Left kidney (tissue), 8 donors: ENCODE measurements at places on chromosomes 2 and 18. TPM values are rescaled to one million over a fixed set of nuclear protein-coding genes. Genes with fewer than 3 reads are reported as not detected.

INHBB gene
- polyA plus RNA-seq = not detected

PLA2R1 gene
- polyA plus RNA-seq = 117 TPM

TUBB8B gene
- 0.96 TPM for polyA plus RNA-seq

FAM124B gene
- 2.6 TPM for polyA plus RNA-seq

- DNase-seq = no peak
Measured at GRCh38 chr2:176039375-176039774, 37.3 kb upstream of the LNPK start.

DNA sequence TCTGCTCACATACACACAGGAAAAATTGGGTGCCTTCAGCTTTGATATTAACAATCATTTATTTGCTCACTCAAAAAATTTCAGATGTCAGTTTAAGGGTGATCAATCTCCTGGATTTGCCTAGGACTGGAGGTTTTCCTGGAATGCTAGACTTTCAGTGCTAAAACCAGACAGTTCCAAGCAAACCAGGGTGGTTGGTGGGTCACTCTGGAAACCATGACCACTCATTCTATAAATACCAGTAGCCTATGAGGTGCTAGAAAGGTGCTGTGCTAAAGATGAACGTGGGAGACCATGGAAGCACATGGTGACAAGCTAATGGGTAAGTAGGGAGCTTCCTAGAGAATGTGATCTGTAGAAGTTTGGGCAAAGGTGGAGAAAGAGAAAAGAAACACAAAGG, 25.4 kb upstream of the STPG4 start:
- DNase-seq = no peak

GRCh38 chr2:145184741-145185651, 665.1 kb upstream of the ZEB2 start:
- DNase-seq = no peak

DNA sequence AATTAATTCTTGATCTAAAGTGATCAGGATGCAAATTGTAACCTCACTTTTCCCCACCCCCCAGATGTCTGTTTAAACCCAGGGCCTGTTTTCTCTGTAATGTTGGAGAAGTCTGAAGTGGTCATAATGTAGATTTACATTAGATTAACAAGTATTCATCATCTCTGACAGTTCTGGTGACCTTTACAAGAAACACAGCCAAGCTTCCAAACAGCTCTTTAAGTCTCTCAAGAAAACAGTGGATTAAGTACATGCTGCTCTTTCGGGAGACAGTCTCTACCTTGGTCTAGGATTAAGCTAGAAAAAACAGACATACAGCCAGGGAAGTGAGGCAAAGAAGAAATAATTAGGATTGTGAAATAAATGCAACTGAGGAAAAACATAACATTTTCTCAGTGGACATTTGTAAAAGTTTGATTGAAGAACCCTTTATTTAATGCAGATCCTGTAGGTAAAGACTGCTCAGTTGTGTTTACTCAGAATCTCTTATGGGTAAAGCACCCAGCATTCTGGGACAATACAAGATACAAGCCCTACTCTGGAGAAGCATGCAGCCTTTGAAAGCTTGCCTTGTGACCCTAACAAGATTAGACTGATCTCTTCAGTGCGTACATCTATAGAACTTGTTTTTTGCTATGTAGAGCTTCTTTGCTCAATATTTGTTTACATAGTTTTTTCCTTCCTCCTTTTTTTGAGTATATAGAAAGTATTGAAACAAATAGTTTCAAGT, 203.9 kb downstream of the PHLPP1 start:
- peak; percentile 20 for DNase-seq

- DNase-seq = no peak
Measured at GRCh38 chr2:213726101-213726500, 441.8 kb downstream of the SPAG16 start.

DNA sequence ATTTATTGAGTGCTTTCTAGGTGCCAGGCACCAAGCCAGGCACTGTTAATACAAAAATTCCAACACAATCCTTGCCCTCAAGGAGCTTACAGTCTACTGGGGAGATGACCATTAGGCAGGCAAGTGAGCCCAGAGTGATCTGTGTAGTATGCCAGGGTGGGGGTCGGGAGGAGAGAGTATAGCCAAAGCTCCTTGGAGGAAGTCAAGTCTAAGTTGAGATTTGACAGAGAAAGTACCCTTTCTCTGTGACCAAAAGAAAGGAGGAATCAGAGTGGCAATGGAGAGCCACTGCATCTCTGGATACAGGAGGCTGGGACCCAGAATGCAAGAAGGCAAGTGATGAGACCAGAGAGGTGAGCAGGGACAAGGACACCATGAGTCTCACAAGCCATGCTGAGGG, 7.5 kb downstream of the ANKRD53 start:
- no peak for DNase-seq
